ENCODE measurements at places on chromosomes 2 and 18.

DNA sequence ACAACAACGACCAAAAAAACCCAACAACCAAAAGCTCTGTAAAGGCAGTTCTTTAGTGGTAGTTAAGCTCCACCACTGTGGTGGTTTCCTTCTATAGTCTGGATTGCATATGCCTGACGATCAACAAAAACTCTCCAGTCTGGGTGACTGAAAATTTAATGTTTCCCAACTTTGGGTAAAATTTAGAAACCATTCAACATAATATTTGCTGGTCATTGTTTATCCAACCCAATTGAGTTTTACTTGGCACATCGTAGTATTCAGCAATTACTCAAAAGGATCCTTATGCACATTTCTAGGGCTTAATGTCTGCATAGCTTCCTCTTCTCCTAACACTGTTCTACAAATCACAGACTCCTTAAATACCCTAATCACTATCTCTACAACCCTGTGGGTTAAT is 1080.2 kb upstream of the NRXN1 start:
- DNase-seq, result no peak

DNA sequence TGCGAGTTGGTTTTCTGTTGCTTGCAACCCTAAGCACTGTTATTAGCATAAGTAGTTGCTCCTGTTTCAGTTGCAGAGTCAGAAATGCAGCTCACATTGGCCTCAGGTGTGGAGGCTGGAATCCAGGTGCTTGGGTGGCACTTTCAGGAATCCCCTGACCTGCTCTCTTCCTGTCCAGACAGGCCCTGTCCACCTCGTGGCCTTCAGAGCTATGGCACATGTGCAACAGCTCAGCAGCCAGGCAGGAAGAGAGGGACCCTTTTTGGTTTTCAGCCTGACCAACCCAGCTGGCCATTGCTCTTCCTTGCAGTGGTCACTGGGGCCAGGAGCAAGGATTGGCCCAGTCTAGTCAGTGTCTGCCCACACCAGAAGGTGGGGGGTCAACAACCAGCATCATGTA is 12.7 kb downstream of the ACOXL start:
- DNase-seq, result no peak

GRCh38 chr18:4755848-4756247 is 300.7 kb upstream of the DLGAP1 start:
- DNase-seq, result no peak

GRCh38 chr2:101714118-101714517 is 16.6 kb downstream of the MAP4K4 start:
- no peak for DNase-seq

DNA sequence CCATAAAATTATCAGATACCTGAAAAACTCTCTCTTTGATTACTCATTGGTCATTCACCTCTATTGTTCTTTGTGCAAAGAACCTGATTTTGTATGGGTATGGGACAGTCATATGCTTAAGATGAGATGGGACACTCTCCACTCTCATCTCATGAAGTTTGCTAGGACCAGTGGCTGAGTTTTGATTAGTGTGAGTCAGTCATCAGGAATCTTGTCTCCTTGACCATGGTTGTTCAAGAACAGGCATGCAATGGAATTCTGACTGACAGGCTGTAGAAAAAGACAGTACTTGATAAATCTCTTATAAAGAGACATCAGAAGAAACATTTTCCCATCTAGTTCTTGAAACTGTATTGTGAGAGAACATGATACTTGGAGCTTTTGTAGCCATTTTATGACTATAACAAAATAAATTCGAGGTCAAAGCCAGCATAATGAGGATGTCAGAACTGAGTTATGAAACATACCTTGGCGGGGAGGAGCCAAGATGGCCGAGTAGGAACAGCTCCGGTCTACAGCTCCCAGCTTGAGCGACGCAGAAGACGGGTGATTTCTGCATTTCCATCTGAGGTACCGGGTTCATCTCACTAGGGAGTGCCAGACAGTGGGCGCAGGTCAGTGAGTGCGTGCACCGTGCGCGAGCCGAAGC is 367.0 kb downstream of the NR4A2 start:
- no peak for DNase-seq

- DNase-seq, result peak; percentile 57
These were observed 76.2 kb downstream of the CDK15 start for GRCh38 chr2:201882353-201883090.

GRCh38 chr2:46519265-46519664 is 39.9 kb downstream of the TMEM247 start:
- no peak for DNase-seq

Data from iris pigment epithelial cell (primary cell).